ENCODE measurements at places on chromosomes 1 and 21.
A peak's percentile ranks its signal among the peaks of the same experiment; 100 is the strongest.

- no peak for DNase-seq
Observed at GRCh38 chr1:239388159-239388485, 1.8 kb downstream of the CHRM3 start.

GRCh38 chr1:100350787-100351094 is 1.6 kb upstream of the CDC14A start:
- DNase-seq: no peak

DNA sequence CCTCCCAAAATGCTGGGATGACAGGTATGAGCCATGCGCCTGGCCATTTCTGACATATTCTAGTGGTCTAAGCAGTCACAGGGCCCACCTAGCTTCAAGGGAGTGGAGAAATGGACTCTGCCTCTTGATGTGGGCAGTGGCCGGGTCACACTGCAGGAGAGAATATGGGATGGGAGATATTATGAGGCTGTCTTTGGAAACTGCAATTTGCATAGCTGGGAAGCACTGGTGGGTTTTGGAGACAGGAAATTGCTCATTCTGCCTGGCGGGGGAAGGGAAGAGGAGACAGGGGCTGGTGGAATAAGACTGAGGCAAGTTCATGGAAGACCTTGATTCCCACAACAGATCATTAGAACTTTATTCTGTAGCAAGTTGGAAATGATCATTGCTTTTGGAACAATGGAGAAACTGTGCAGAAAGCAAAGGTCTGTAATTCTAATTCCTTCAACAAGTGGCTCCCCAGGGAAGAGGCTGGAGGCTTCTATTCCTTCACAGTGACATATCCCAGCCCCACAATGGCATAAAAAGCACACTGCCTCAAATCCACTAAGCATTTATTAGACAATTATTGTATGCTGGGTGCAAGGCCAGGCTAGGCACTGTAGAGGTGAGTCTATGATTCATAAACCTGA is 10.5 kb downstream of the NCMAP start:
- DNase-seq: no peak

- DNase-seq: no peak
Observed at GRCh38 chr1:217542136-217542777, 88.6 kb downstream of the GPATCH2 start.

DNA sequence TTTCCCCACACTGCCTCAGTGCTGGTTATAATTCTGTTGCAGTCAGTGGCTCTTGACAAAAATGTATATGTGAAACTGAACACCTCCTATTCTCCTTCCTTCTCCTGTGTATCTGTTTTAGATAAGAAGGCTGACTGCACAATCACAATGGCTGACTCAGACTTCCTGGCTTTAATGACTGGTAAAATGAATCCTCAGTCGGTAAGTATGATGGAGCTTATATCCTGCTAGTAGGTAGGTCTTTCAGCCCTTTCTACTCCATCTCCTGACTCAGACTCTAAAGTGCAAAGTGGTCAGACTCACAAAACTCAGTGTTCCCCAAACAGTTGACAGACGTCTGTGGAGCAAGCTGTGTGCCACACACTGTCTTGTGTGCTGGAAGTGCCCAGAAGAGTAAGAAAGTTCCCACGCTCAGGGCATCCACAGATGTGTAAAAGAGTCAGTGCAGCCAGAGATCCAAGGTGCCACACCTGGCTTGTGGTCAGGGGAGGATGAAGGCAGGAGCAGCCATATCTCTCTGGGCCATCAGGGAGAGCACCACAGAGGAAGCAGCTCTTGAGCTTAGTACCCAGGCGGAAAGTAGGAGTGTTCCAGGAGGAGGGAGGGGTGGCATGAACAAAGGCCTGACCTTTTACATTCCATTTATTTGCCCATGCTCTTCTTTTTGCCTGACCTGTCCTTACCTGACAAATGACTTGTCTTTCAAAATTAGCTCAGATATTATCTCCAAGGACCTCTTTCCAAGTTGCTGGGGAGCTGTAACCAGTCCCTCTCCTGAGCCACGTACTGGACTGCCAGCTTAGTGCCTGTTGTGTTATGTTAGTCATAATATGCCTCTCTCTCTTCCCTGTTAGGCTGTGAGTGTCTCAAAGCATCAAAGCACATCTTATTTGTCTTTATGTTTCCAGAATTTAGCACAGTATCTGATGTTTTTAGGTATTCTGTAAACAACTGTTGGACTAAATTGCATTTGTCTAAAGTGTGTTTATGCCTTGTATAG is 14.0 kb upstream of the PODN start:
- no peak for DNase-seq

DNA sequence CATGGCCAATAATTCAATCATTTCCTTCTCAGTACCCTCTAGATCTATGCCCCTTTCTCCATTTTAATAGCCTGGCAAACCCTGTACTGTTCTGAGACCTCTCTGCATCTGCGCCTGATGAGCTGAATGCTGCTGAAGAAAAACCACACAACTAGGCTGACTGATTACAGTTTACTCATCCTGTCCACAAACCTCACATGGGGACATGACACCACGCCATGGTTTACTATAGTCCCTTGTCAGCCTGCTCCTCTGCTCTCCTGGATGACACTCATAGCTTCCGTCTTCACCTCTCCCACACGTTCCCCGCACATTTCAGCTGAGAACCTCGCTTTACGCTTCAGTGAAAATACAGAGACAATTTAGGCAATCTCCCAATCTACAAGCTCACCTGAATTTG is 59.7 kb downstream of the DESI2 start:
- no peak for DNase-seq

- no peak for DNase-seq
Observed at GRCh38 chr1:155320252-155320651, 442 bp upstream of the RUSC1 start.

- no peak for DNase-seq
Observed at GRCh38 chr1:6152181-6152580, 27.9 kb downstream of the CHD5 start.

DNA sequence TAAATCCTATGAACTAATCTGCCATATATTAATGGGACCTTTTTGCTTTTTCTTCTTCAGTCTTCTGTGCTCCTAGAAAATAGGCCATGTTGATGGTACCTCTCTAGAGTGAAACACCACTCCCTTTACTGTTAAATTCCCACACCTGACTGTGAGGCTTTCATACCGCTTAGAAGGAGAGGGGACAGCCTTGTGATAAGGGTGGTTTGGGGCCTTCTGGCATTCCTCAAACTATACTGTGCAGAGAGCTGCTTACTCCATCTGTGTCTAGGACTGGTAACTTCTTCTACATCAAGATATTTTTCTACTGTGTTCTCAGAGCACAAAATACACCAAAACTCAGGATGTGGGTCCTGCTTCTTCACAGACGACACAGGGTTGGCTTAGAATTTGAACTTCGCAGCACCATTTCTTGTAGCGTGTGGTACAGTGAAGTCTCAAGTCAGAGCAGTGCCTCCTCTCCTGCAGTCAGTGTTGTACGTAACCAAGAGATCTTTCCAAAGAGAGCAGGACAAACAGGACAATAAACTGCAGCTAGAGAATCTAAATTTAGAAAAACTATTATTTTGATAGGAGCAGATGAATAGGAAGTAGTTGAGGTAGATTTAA is 43.8 kb downstream of the MACO1 start:
- DNase-seq: no peak

DNA sequence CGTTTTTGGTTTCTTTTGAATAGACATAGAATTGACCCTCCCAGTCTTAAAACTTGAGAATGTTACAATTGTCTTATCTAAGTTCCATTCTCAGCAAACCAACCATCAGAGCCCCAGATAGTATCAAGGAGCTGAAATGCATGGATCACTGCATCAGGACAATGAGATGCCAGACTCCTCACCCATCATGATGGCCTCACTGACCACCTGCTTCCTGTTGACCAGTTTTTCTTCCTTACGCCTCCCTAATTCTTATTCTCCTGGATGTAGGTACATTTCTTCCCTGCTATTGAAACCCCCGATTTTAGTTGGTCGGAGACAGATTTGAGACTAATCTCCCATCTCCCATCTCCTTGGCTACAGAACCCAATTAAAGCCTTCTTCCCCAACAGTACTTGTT is 17.7 kb downstream of the MATN1 start:
- no peak for DNase-seq

- DNase-seq: no peak
Observed at GRCh38 chr1:67648582-67649326, 36.2 kb upstream of the GADD45A start.

DNA sequence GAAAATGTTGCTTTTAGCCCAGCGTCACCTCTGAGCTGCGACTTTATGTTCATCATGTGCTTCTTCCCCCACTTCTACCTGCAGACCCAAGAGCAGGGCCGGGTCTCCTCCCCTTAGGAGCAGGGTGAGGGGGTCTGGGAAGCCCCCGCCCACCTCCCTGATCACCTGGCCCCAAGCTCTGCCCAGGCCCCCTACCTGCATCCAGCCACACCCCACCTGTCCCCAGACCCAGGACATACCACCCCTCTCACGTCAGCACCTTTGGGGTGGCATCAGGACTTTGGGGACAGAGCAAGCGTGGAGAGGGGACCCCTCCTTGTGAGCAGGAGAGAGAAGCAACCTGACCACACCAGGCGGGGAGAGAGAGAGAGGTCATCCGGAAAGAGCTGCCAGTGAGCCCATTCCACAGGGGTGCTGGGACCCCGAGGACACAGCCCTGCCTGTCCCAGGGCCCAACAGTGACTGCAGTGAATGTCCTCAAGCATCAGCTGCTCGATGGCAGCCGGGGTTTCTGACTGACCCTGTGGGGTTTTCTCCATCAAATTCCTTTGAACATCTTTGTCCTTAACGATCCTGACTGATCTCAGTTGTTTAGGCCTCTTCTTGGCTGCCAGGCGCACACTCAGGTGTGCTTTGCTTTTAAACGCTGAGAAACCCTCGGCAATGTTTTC is 42.8 kb upstream of the COL18A1 start:
- no peak for DNase-seq

DNA sequence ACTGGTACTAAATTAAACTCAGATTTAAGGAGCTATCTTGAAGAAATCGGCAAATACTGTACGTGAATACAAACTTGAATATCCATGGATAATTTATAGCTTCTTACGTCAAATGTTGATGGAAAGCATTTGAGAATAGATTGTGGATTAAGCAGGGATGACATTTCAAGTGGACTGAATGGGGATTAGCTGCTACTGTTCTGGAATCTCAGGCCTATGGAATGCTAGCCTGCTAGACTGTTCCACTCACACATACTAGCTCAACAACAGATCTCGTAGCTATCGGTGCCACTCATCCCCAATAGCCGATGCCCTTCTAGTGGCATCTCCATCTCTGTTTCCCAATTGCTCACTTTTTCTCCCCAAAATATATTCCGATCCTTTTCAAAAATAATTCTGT is 62.0 kb upstream of the USP25 start:
- no peak for DNase-seq

- no peak for DNase-seq
Observed at GRCh38 chr1:67611846-67612245, 73.2 kb upstream of the GADD45A start.

DNA sequence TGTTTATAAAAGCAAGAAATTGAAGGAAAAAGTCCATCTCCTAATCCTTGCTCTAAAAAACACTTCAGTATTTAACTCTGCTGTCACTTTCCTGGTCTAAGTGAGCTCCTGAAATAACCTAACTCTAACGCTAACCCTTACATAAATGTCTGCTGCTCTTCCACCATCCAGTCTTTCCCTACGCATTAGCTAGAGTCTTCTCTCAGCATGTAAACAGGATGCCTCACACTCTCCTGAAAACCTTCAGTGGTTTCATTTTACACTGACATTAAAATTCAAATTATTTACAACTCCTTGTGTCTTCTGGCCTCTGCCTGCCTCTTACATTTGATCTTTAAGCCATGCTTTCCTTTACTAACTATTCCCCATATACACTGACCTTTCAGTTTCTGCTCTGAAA is 697.6 kb upstream of the CXADR start:
- DNase-seq: no peak

DNA sequence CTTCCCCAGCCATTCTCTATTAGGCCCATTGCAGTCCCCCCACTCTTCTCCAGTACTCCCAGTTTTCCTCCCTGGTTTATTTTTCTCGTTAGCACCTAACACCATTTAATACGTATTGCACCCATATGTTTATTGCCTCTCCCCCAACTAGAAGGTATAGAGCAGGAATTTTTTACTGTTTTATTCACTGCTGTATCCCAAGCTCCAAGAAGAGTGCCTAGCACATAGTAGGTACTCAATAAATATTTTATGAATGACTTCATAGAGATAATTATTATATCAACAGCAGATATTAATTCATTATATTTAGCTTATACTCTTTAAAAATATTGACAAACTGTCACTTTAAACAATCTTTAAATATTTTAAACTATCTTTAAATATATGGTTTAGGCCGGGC is 5.7 kb upstream of the ACOT7 start:
- DNase-seq: no peak

GRCh38 chr1:47569681-47570470 is 132.0 kb downstream of the FOXD2 start:
- DNase-seq: peak; percentile 3

DNA sequence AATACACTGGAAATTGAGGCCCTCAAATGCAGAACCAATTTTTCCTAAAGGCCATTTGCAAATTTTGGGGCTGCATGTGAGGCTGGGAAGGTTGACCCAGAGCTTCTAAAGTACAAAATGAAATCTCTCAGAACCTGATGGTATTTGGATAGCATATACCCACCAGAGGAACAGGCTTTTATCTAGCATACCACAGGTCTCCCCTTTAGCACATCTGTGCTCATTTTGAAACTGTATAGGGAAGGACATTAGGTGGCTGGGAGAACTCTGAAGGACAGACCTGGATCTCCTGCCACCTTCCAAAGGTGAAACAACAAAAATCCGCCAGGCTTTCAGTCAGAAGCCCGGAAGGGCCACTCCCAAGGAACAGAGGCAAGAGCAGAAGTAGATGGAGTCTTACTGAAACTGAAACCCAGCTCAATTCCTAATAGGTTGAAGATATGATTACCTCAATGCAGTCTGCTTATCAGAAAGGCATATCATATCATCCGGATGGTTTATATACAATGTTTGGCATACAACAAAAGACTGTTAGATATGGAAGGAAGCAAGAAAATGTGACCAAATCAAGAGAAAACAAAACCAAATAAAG is 11.6 kb downstream of the CD55 start:
- DNase-seq: no peak

GRCh38 chr1:12472798-12473551 is 145.0 kb downstream of the DHRS3 start:
- no peak for DNase-seq

- DNase-seq: no peak
Observed at GRCh38 chr21:44648557-44649311, 2.5 kb downstream of the KRTAP10-11 start.

DNA sequence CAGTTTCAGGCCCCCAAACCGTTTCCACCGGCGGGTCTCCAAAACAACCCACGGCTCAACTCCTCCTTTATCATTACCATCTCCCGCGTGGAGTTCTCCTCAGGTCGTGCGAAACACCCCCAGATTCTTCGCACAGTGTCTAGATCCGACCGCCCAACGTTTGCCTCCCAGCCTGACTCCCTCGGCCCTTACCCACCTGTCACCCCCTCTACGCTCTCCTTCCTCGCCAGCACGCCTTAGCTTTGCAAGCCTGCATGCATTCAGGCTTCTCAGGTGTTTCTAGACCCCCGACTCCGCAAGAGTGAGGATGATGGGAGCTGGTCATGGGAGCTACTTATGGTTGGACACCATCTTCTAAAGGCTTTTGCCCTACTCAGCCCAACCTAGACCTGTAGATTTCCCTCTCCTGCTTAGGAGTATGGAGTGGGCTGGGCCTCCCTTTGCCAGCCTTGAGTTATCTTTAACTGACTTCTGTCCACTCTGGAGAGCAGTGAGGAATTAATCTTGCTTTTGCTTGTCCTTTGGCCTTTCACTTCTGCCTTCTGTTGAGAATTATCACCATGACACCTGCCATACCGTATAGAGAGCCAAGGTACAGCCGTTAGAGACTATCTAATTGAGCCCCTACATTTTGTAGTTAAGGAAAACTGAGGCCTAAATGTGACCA is 865 bp downstream of the ATP5IF1 start:
- no peak for DNase-seq

Data from NCI-H1105 treated with DMSO at 0.1 percent for 48 hours (cell line).